Dermis microvascular lymphatic vessel endothelial cell (primary cell): ENCODE measurements at places on chromosomes 2 and 18.

GRCh38 chr18:22132763-22133162 lies 36.6 kb upstream of the GATA6 start:
- no peak for DNase-seq

DNA sequence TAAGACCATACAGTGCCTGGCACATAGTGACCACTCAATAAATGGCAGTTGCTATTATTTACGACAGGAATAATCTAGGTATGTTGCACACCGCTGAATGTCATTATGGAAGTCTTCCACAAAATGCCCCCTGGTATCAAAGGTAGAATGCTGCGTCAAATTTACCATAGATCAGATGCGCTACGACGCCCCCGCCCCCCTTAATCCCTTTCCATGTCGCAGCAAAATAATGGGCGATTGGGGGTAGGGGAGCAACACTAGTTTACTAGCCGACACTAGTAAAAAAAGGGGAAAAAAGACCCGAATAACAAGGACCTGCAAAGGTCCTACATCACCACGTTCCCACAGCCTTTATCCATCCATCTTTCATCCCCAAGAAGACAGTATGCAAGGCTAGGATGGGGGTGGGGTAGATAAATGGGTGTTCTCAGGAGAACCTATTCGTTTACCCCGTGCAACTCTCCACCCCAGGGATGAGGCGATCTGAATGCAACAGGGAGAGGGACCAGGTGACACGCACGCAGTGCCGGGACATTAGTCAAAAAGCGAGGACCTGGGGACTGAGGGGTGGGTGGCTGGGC lies 455 bp downstream of the PREPL start:
- DNase-seq: no peak

DNA sequence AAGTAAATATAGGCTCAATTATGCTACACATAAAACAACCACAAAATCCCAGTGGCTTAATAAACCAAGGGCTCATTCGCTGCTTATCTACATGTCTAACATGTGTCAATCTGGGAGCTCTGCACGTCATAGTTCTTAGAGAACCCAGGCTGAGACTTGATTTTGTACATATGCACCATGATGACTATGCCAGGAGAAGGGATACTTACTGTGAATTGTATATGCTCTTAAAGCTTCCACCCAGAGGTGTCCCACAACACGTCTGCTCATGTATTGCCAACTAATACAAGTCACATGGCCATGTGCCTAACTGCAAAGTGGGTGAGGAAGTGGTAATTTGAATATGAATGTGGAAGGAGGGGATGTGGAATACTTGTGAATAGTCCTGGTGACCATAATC lies 262.1 kb downstream of the CPS1 start:
- DNase-seq: no peak

- DNase-seq: peak; percentile 10
These were observed 49.7 kb downstream of the RIF1 start for GRCh38 chr2:151459358-151459757.

DNA sequence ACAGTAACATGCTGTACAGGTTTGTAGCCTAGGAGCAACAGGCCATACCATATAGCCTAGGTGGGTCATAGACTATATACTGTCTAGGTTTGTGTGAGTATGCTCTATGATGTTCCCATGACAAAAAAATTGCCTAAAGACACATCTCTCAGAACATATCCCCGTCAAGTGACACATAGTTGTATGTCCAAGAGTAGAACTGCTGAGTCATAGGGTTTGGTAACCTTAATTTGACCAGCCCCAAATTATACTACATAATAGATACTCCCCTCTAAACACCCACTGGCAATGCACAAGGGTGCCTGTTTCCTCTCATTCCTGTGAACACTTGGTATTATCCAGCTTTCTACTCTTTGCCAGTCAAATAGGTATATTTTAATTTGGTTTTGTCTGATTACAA lies 161.6 kb downstream of the LCLAT1 start:
- DNase-seq: no peak

DNA sequence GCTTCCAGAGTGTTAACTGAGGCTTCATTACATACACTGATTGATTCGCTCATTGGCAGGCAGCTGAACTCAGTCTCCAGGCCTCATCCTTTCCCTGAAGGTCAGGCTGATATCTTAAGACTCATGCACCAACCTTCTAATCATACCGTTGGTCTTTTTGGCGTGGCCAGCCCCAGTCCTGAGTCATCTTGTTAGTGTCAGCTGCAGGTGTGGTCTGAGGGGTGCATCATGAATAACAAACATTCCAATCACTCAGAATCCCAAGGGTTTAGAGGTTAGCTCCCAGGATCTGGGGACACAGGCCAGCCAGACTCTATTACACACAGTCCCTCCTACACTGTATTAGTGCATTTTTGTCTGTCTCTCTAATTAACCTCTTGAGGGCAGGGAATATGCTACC lies 271.5 kb downstream of the HRH4 start:
- DNase-seq: no peak

GRCh38 chr18:22676423-22676822 lies 256.7 kb upstream of the RBBP8 start:
- no peak for DNase-seq

DNA sequence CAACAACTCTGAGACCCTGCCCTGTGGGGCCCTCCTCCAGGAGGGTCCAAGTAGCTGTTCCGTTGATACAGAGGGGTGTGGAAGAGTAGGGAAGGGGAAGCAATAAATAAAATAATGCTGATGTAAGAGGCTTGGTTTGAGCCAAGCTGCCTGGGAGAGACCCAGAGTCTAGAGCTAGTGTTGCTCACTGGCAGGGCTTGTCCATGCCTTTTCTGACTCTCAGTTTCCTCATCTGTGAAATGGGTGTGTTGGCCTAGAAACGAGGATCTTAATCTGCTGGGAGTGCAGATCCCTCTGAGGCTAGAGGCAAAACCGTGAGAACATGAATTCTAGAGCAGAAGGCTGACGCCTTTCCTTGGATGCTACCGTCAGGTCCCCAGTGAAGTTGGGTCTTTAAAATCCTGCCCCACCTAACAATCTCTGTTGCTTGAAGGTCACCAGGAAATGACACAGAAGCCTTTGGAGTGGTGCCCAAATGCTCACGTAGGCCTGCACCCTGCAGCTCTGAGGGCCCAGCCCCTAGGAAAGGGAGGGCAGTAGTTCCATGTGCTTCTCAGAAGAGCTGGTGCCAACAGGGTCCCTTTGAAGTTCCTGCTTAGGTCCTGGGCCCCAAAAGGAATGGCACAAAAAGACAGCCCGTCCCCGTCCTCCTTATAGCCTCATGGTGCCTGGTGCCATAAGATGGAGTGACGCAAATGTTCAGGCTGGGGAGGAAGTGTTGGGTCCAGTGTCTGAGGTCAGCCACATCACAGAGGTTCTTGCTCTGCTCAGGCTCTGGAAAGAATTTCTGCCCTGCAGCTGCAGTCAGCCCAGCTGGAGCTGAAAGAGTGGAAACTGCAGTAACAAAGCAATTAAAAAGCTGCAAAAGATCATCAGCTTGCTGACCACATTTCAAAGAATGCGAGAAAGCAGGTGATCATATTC lies 73.2 kb upstream of the SMAD2 start:
- DNase-seq: peak; percentile 60

GRCh38 chr2:102109016-102109415 lies 33.5 kb upstream of the IL1R1 start:
- no peak for DNase-seq

- DNase-seq: peak; percentile 98
These were observed at the start of gene KDSR for GRCh38 chr18:63367053-63367953. Gene KDSR, minus strand, starts transcription at chr18:63367206. Its CDS starts 88 bp downstream, at chr18:63367118.

- no peak for DNase-seq
These were observed 82.0 kb downstream of the TMEM17 start for GRCh38 chr2:62423883-62424458.

- DNase-seq: peak; percentile 17
These were observed 136.7 kb downstream of the EML6 start for GRCh38 chr2:54859997-54860701.

DNA sequence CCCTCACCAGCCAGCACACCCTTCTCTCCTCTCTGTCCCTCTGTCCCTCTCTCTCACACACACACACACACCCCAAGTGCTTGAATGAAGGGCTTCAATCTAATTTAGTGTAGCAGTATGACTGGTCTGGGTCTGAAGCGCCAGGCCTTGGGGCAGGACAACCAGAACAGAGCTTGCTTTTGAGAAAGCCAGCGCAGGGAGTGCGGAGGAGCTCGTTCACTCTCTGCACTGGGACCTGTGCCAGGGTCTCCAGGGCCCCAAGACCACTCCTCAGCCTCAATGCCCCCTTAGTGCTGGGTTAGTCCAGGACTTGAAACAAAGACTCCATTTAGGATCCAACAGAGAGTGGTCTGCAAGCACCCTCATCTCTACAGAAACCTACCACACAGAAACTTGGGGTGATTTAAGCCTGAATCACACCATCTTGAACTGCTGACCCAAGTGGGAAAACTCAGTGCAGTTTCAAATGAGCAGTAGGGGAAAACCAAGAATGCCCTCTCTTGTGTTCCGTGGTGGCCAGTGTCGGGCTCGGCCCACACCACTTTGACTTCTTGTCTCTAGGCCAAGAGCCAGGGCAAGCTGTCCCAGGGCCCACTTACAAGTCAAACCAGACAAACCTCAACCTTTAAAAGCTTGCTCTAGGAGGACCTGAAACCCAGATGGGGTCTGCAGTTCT lies 66.6 kb upstream of the WIPF1 start:
- DNase-seq: no peak
